ENCODE measurements at places on chromosomes 6 and 20.

DNA sequence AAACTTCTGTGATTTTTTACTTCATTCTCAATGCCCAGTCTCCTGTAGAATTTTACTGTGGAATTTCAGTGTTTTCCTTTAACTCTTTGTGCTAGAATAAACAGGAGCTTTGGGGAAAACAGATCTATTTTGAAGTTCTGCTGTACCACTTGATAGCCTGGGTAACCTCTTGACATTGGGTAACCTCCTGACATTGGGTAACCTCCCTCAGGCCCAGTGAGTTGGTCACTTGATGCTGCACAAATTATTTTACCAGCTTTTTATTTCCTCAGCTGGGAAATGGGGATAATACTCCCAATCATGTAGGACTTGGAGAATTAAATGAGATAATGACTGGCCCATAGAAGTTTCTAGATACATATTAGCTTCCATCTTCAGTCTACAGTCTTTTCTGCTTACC is 137.3 kb upstream of the TOP1 start:
- DNase-seq: no peak

DNA sequence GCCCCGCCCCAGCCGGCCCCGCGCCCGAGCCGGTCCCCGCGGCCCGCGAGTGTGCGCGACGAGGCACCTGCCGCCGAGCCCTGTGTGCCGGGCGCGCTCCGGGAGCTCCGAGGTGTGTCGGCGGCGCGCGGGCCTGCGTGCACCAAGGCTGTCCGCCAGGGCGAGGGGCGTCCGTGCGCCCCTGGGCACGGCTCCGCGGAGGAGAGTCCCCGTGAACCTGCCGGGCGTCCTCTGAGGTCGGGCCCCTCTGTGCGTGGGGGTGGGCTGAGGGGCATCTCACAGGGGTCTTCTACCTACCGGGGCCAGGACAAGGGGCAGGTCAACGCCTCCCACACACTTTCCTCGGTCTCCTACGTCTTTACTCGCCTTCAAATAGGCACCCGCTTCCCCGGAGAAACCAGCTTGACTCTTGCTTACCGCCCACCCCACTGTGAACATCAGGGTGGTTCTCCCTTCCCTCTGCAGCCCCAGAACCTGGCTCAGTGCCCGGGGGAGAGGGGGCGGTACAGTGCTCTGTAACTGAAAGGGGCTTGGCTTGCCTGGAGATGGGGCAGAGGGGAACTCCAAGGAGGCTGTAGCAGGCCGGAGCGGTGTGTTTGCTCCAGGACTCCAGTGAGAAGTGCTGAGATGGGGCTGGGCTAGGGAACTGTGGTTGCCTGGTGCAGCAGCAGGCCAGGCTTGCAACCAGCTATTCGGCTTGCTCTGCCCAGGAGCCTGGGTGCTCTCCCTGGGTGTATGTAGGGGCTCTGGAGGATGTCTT is at the start of gene SAMD10:
Gene SAMD10 (minus strand): TSS at position 86 of the 760 bp plus-strand sequence. CDS start 175 bp downstream, outside the sequence.
- DNase-seq: no peak

DNA sequence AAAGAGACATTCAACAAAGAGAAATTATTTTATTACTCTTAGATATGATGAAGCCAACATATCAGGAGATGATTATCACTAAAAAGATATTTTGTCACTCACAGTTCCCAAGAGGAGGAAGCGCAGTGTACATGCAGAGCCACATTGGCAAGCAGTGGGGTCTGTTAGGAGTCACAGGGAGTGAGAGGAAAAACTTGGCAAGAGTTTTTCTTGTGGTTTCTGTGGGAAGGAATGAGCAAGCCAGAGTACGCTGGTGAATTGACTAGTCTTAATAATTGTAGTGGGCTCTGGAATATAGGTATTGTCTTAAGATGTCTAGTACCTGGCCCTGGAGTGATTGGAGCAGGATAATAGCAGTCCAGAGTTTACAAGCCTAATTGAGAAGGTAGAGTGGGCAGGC is 1095.2 kb downstream of the GRIK2 start:
- DNase-seq: no peak

DNA sequence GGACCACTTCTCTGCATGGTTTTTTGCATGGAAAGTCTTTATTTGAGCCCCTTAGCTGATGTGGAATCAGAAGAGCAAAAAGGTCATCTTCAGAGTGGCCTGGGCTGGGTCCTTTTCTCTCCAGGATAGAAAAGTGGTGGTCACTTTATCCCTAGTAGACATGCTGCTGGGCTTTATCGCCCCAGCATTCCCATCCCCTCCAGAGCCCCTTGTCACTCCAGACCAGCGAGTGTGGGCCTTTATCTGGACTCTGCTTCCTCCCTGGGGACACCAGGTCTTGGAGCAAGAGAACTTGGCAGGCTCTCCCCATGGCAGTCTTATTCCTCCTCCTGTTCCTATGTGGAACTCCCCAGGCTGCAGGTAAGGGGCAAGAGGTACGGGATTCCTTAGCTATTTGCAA is at the start of gene LY6G6F:
Gene LY6G6F (plus strand): TSS at position 268 of the 400 bp plus-strand sequence. CDS start 41 bp downstream, at position 309.
- DNase-seq: no peak

- no peak for DNase-seq
Measured at GRCh38 chr20:17463711-17464110, 67.5 kb downstream of the BFSP1 start.

DNA sequence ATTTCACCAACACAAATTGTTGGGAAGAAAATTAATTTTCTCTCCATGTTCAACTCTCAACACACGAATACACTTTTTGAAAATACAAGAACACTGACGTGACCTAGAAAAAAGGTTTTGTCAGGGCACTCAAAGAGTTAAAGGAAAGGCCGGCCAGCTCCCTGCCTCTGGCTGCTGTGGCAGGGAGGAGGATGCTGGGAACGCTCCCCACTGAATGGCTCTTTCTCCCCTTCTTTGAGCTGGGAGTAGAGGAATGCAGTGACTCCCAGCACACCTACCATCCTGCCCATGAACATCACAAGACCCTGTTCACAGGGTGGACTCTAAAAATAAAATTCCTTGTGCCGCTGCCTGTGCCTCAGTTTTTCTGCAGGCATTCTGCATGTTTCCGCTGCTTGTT is 47.0 kb downstream of the MAP3K5 start:
- DNase-seq: no peak

DNA sequence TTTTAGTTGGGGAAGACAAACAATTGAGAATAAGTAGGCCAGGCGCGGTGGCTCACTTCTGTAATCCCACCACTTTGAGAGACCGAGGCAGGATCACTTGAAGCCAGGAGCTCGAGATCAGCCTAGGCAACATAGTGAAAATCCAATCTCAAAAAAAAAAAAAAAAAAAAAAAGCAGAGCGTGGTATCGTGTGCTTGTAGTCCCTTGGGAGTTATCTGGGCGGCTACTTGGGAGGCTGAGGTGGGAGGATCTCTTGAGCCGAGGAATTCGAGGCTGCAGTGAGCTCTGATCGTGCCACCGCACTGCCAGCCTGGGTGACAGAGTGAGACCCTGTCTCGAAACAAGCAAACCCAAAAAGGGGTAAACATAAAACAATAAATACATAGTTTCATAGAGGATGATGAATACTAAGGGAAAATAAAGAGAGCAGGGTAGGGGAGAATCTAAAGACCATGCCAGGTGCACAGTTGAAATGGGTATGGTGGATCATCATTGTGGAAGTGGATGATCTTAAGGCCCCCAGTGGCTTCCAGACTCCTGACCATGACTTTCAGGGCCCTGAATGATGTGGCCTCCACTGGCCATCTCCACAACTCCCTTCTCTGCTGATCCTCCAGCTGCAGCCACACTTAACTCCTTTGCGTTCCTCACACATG is 947 bp downstream of the POFUT1 start:
- no peak for DNase-seq

DNA sequence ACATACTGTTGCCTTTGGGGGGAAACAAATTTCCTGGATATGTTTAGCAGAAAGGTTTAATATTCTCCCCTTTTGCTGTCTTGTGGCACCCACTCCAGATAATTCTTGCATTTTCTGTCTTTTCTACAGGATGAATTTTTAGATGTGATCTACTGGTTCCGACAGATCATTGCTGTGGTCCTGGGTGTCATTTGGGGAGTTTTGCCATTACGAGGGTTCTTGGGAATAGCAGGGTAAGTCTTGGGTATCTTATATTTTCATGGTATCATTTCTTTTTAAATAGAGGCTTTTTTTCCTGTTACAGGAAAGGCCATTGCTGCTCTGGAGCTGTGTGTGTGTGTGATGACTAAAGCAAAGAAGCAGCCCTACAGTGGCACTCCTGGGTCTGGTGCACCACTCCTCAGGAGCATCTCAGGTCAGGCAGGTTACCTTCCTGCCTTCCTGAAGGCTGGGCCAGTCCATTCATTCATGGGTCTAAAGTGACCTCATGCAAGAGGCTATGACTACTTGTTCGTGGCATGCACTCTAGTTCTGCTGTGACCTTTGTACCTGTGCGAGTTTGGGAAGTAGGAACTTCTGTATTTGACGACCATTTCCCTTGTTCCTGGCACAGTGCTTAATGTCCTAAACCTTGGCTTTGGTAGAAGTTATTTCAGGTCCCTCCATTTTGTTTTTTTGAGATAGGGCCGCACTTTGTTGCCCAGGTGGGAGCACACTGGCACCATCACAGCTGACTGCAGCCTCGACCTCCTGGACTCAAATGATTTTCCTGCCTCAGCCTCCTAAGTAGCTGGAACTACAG is 2.2 kb downstream of the RAB5IF start:
- no peak for DNase-seq
